ENCODE measurements at places on chromosomes 12 and 14. TPM values are rescaled to one million over a fixed set of nuclear protein-coding genes. Genes with fewer than 3 reads are reported as not detected.
A peak's percentile ranks its signal among the peaks of the same experiment; 100 is the strongest.

GRCh38 chr14:31110872-31111271 lies 84.7 kb upstream of the STRN3 start:
- DNase-seq, result no peak

- DNase-seq, result no peak
These were observed 420.9 kb downstream of the PCNX1 start for GRCh38 chr14:71328183-71328582.

GRCh38 chr12:49698619-49699545 lies 8.3 kb downstream of the FMNL3 start:
- no peak for DNase-seq

DNA sequence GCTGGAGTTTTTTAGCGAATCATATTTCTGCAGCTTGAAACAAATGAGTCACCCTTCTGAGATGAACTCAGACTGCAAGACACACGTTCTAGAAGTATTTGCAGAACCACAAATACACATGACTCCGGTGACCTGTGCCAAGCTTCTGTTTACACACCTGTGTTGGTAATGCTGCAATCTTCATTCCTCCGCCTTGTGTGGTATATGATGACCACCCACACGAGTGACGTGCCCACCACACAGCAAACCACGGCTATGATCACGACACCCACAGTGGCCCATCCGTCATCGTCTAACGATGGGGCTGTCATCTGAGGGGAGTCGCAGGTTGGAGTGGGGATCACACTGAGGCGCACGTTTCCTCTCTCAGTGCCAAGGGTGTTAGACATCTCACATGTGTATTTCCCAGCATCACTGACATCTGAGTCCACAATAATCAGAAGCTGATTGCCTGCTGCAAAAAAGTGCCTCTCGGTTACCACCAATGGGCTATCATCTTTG lies 43.0 kb downstream of the LRIG3 start:
- DNase-seq, result no peak

DNA sequence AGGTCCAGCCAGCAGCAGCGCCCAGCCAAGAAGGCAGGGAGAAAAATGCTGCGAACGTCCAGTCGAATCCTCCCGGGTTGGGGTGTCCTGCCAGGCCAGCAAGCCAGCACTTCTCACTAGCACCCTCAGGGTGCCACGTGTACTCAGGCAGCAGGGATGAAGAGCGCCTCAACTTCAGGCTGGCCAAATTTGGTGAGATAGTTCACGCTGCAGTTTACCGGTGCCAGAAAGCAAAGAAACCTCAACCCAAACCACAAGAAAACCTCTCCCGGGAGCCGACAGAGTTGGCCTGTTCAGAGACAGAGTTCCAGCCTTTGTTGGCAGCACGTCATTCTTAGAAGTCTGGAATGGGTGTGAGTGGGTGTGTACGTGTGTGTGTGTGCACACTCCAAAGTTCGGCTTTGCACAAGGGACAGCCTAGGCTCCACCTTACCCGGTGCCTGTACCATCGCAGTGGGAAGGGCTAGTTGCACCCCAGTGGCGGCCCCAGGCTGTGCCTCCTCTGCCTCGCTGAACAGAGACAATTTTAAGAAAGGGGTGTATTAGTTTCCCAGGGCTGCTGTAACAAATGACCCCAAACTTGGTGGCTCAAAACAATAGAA lies 42.1 kb downstream of the ELK3 start:
- DNase-seq, result no peak

GRCh38 chr12:131436922-131437705 lies 273.8 kb upstream of the SFSWAP start:
- peak; percentile 15 for DNase-seq

- DNase-seq, result peak; percentile 75
These were observed 56.4 kb downstream of the PITPNM2 start for GRCh38 chr12:123094349-123095077.

- peak; percentile 81 for DNase-seq
These were observed at the start of gene FKBP11 for GRCh38 chr12:48925304-48926011. Gene FKBP11 (minus strand): TSS chr12:48925492. CDS start chr12:48925428, 64 bp downstream.

DNA sequence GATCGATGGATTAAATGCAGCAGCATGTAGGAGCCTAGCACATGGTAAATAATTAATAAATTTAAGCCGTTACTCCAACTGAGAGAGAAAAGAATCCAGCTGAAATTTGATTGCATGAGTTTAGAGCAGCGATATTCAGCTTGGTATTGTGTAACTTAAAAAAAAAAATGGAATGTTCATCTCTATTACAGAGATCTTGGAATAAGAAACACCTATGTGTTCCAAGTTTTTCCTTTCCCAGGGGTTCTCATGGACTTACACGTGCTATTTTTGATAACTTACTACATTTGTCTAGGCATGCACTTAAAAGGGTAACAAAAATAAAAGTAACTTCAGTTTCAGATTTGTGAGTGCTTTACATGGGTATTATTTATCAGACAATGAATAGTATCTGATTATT lies 122.8 kb downstream of the RASSF9 start:
- DNase-seq, result no peak

DNA sequence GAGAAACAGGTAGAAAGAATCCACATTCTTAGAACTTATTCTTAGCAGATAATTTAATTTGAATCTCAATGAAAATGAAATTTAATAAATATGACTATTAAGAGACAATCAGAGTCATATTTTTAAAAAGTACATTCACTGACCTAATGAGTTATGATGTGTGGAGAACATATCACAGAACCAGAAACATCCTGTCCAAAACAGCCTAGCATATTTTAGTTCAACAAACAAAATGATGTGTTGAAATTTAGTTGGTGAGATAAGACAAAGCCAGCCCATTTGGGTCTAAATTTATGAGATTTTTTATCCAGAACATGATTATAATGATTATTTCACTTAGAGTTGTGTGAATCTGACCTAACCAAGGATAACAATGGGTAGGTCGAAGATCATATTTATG lies 25.8 kb downstream of the GABARAPL1 start:
- DNase-seq, result no peak

- no peak for DNase-seq
These were observed 333.1 kb downstream of the FUT8 start for GRCh38 chr14:65745396-65746190.

- no peak for DNase-seq
These were observed 142.8 kb downstream of the PAWR start for GRCh38 chr12:79547735-79548609.

DNA sequence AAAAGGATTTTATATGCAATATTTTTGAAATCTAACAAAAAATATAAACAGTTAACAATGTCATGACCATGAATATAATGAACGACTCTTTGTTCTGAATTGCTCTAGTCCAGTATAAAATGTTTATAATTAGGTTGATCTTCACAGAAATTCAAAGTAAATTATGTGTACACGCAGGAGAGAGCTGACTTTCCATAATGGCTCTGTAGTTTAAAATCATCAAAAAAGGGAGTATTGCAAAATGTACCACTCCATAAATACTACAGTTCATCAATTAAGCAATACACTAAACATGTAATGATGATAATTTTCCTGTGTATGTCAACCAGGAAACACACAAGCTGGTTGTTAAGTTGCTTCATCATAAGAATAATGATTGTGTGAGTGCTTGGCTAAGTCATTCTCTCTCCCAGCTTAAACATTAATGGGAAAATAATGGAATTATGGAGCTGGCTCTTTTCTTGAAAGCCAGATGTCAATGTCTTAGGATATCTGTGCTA lies 189.5 kb upstream of the PLEKHG7 start:
- DNase-seq, result no peak

DNA sequence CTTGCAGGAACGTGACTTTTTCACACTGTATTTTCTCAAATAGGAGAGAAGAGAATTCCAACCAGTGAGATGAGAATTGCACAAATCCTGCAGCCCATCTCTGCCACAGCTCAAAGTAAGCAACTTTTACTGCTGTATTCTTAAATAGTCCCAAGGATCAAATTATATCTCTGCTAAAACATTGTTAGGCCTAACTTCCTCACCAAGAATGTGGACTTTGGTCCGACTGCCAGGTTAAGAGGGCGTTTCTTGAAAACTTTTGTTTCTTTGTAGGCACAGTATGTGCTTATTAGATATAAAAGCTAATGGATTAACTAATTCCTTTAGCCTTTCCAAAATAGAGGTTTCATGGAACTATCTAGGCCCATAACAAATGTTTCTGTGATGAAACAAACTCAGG lies 61.4 kb upstream of the IFNG-AS1 start:
- no peak for DNase-seq

DNA sequence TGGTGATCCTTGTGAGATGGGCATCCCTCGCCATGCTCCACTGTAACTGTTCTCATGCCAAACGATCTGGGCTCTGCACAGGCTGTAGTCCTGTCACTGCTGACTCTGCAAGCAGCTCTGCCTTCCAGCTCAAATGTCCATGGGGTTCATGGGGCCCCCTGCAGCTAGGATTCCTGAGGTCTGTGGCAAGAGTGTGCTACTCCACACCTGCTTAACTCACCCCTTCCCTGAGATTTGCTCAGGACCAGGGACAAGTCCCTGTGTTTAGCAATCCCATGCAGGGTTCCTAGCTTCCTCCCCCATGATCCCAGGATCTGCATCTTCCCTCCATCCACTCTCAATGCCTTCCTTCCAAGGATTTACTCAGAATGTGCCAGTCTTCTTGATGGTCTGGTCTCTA lies 241.0 kb downstream of the ASCL1 start:
- no peak for DNase-seq

DNA sequence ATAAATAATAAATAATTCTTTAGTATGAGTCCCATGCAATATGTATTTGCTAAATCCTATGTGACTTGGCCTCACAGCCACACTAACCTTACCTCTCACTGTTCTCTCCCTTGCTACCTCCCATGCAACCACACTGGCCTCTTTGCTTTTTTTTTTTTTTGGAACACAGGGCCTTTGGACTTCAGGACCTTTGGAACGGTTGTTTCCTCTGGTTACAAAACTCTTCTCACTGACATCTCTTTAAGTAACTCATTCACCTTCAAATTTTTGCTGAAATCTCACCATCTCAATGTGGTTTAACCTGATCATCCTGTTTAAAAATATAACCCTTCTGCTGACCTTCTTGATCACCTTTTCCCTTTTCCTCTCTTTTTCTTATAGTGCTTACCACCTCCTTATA lies 194.0 kb downstream of the SSPN start:
- DNase-seq, result no peak

DNA sequence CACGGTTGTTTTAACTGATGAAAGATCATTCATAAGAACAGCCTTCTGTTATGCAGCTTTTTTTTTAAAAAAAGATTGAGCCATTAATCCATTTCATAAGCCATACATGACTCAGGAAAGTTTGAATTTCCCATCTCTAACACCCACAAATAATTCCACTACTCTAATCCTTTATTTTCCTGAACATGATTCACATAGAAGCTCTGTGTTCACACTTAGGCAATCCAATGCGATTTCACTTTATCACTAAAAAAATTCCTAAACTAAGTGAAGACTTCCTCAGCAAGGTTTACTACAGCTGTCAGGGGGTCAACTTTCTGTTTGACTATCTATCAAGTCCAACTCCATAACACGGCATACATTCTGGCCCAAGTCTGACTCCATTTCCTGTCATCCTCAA lies 25.9 kb downstream of the PKP2 start:
- no peak for DNase-seq

- DNase-seq, result no peak
These were observed 103.3 kb upstream of the FKBP4 start for GRCh38 chr12:2691345-2692071.

GRCh38 chr12:3493043-3493858 lies 2.2 kb downstream of the PRMT8 start:
- DNase-seq, result no peak

- DNase-seq, result no peak
These were observed 88.6 kb downstream of the RAD51B start for GRCh38 chr14:67908052-67908754.

DNA sequence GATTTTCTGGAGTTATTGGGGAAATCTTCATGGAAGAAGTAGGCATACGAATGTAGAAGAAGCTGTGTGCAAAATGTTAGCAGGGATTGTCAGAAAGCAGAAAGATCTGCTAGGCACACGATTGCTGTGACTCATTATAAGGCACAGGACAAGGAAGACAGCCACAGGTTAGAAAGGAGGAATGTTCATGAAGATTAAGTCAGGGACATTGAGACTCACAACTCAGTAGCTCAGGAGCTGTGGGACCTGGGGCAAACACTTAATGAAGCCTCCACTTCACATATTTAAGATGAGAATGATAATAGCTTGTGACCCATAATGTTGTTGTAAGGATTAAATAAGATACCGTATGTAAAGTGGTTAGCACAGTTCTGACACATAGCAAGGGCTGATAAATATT lies 26.6 kb upstream of the RTRAF start:
- DNase-seq, result no peak

DNA sequence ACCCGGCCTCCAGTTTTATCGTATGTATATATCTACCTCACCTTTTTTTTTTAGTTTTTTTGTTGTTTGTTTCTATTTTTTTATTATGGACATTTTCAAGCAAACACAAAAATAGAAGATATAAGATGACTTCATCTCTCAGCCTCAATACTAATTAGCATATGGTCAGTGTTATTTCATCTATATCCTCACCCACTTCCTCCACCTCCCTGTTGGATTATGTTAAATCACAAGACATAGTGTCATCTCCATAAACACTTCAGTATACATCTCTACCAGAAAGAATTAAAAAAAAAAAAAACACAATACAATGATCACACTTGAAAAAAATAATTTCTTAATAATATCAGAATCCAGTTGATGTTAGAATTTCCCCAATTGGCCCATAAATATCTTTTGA lies 34.9 kb downstream of the RAB35 start:
- no peak for DNase-seq

- DNase-seq, result no peak
These were observed 88.5 kb downstream of the GPR135 start for GRCh38 chr14:59376686-59377085.

GRCh38 chr12:68967046-68967445 lies 34.1 kb upstream of the CPM start:
- DNase-seq, result no peak

DNA sequence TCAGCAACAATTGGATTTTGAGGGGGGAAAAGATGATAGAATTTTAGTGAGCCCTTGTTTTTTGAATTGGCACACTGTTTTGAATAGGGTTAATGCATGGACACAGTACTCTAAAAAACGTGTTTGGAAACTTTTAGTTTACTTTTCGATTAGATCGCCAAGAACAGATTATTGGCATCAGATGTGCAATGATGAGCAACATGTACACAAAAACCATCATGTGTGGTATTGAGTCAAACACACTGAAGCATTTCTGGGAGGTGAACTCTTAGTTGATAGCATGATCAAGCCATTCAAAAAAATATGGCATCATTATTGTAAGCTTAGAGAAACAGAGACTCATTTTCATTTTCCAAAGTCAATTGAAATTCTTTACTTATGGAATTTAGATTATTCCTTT lies 329.2 kb downstream of the ADAMTS20 start:
- no peak for DNase-seq

- DNase-seq, result no peak
These were observed 165.5 kb upstream of the NOS1 start for GRCh38 chr12:117526757-117527478.

- no peak for DNase-seq
These were observed 86.5 kb downstream of the SRGAP1 start for GRCh38 chr12:63930971-63931370.

KRT73 gene
- 24.7 TPM for total RNA-seq

ALX1 gene
- total RNA-seq, result 1.7 TPM

KRT72 gene
- total RNA-seq, result 19.2 TPM

CDC42BPB gene
- total RNA-seq, result 178 TPM

BICDL1 gene
- 207 TPM for total RNA-seq

KRT71 gene
- 231 TPM for total RNA-seq

STRAP gene
- total RNA-seq, result 45.4 TPM

ZNF664 gene
- total RNA-seq, result 34.4 TPM
